ENCODE measurements at places on chromosomes 12 and 14. TPM values are rescaled to one million over a fixed set of nuclear protein-coding genes. Genes with fewer than 3 reads are reported as not detected.

Gene KRT78
- 0.69 TPM for total RNA-seq

DNA sequence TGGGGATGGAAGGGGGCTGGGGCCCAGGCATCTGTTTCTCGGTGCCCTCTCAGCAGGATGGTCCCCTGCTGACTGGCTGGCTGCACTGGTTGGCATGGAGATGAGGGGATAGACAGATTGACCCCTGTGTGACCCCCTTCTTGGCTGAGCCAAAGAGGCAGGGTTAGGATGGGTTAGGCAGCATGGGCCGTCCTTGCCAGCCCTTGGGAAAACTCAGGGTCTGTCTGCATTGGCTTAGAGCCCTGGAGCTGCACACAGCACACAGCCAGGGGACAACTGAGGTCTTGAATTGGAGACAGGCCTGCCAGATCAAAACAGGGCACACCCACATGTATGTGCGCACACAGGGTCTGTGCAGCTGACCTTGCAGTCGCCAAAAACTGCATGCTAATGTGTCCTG lies 11.2 kb upstream of the LRP1-AS start:
- H3K4me1 ChIP-seq, result no peaks in the 10 kb centered on the region
- no peak overlapping the region for H3K27ac ChIP-seq
- peaks cover 12% of the 10 kb centered on the region for H3K27me3 ChIP-seq
- no peaks in the 10 kb centered on the region for H3K36me3 ChIP-seq

- peaks cover 25% of the 10 kb centered on the region for H3K36me3 ChIP-seq
- no peak for DNase-seq
- no peaks in the 10 kb centered on the region for H3K4me1 ChIP-seq
- no peak overlapping the region for H3K4me3 ChIP-seq
- no peak overlapping the region for H3K27ac ChIP-seq
These were observed 15.3 kb downstream of the TSFM start for GRCh38 chr12:57797933-57798332.

DNA sequence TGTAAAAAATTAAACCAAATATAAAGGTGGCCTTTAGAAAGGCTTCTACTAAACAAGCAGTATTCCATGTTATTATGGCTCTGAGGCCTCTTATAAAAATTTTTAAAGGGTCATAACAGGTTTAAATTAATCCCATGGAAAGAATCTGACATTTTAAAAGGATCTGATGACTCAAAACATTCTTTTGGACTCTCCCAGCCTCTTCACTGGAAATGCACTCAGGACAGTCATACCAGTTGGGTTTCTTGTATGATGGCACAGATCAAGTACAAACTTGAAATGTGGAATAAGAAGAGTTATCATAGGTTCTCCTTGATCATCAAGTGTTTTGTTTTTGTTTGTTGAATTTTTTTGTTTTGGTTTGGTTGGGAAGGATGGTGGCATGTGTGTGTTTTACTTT lies 50.8 kb downstream of the PPP2R5E start:
- no peak overlapping the region for H3K27ac ChIP-seq
- no peaks in the 10 kb centered on the region for H3K27me3 ChIP-seq
- H3K4me3 ChIP-seq, result no peak overlapping the region
- peaks cover 21% of the 10 kb centered on the region for H3K4me1 ChIP-seq
- DNase-seq, result no peak
- peaks cover 6% of the 10 kb centered on the region for H3K36me3 ChIP-seq

GRCh38 chr12:48030173-48030650 lies 25.9 kb upstream of the COL2A1 start:
- no peak for DNase-seq
- H3K36me3 ChIP-seq, result no peaks in the 10 kb centered on the region
- H3K4me1 ChIP-seq, result no peaks in the 10 kb centered on the region
- H3K27me3 ChIP-seq, result peaks cover 52% of the 10 kb centered on the region
- no peak overlapping the region for H3K4me3 ChIP-seq

Measured in Calu3 (cell line).